Suppressor macrophage (primary cell): ENCODE measurements at places on chromosomes 2 and 18.

GRCh38 chr2:195782156-195782555 lies 125.1 kb downstream of the SLC39A10 start:
- DNase-seq: no peak

DNA sequence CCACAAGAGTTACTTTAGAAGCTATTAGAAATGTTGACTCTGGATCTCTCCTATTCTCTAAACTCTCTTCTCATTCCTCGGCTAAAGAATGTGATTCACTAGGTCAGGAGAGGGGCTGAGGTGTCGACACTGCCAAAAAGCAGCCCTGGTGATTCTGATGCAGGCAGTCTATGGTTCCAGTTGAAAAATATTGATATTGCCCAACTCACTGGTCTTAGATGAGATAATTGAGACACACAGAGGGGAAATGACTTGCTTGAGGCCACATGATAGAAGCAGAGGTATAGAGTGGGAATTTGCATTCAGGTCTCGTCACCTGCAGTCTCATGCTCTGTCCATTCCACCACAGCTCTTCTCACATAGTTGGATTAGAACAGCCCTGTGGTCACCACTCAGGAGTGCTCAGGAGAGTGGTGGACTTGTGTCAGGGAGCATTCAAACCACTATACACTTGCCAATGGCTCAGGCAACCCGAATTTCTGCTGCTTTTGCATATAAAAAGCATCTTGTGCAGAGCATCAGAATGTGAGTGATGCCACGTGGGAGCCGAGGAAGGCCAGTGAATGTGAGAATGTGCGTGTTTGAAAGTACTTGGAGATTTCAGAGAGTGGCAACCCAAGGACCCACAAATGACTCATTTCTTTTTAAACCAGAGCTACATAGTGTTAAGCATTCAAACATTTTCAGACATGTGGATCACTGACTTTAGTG lies 65.1 kb upstream of the CTLA4 start:
- peak; percentile 81 for DNase-seq

DNA sequence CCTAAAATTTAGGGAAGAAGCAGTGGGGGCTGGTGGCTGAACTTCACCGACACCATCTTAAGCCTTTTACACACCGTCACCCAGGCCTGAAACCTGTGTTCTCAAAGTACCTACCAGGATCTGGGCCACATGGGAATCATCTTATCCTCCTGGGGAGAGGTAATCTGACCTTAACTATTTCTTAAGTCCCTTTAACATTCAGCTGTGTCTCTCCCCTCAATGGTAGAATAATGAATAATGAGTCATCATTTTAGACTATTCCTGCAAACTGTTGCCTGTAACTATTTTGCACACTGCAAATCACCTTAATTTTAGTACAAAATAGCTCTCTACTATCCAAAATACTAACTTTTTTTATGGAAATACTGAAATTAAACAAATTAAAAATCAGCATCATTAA lies 149.4 kb upstream of the KLF7 start:
- DNase-seq: peak; percentile 11

- no peak for DNase-seq
Observed at GRCh38 chr2:182543741-182544525, 117.1 kb upstream of the PDE1A start.

DNA sequence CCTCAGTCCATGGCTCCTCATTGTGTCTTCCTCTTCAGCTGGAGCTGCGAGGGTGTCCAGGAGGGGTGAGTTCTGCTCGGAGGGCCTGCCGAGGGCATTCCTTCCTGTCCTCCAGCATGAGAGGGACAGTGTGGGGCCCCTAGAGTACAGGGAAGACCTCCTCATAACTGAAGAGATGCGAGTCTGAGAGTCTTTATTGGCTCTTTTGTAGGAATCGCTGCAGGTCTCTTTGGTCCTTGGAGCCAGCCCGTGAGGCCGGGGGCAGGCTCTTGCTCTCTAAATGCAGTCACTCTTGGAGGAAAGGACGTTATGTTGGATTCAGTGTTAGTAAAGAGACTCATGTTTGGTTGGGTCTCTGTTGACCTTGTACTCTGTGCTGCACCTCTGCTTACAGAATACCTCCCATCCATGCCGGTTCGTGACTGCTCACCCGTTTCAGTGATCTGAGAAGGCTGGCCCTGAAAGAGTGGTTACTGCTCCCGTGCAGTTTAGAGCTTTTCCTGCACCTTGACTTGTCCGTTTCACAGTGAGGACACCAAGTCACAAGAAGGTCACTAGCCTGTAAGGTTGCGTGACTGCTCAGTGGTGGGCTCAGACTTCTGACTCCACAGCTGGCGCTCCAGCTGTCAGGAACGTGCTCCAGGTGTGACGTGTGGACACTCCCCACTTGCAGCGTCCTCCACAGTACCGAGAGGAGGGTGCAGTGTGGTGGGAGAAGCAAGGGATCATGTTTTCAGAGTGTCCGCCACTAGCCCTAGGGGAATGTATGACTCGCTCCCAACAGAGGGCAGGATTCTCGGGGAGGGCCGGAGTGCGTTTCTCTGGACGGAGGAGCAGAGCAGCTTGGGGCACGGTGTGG lies 7.8 kb downstream of the ATG4B start:
- DNase-seq: no peak

DNA sequence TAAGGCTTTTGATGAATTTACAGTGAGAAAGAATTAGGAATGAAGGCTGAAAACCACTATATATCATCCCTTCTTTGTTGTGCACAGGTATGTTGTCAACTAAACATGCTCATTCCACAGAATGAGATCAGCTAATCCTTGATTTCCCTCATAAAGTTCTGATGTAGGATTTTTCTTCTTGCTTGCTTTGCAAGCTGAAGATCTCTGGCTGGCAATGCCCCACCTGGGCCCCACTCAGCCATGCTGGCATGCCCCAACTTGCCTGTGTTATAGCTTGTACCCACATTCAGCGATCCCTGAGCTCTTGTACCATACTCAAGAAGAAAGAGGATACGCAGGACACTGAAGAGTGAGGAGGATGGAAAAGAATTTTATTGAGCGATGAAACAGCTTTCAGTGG lies 18.0 kb upstream of the SERPINB11 start:
- DNase-seq: no peak

DNA sequence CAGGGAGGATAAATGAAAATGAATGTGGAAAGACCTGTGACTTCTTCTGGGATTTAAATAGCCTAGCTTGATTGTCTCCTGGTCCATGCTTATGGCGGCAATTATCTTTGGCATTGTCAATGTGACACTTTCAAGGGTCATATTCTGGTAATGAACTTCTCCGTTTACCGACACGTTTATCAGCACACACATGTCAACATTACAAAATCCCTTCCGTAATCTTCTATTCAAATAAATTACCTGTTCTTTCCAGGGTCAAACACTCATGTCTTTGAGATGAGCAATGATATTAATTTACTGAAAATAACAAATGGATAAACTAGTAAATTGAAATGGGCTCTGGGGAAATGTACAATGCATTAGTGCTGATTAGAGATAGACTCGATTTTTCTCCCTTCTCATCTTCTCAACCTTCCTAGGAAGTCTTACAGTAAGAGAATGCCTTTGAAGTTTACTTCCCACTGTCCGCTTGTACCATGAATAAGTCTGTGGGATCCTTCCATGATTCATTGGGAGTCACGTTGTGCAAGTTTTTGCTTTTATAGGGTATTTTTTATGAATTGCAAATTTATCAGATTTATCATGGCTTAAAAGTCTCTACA lies 646.3 kb upstream of the LRATD1 start:
- DNase-seq: no peak

GRCh38 chr2:71710367-71711132 lies 257.2 kb downstream of the DYSF start:
- no peak for DNase-seq

DNA sequence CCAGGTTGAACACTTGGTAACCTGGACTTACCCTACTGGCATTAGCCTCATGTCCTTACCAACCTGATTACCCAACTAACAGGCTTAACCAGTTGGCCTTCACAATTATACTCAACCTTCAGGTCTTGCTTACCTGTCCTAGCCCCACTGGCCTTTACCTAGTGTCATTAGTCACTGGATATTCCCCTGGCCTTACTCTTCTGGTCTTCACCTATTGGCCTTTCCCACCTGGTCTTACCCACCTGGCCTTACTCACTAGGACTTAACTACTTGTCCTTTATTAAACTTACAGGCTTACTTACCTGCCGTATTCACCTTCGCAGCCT lies 131.1 kb upstream of the ZSWIM2 start:
- DNase-seq: no peak

GRCh38 chr2:169573974-169574299 lies 272 bp upstream of the FASTKD1 start:
- no peak for DNase-seq
